ENCODE measurements at places on chromosomes 7 and 10.

DNA sequence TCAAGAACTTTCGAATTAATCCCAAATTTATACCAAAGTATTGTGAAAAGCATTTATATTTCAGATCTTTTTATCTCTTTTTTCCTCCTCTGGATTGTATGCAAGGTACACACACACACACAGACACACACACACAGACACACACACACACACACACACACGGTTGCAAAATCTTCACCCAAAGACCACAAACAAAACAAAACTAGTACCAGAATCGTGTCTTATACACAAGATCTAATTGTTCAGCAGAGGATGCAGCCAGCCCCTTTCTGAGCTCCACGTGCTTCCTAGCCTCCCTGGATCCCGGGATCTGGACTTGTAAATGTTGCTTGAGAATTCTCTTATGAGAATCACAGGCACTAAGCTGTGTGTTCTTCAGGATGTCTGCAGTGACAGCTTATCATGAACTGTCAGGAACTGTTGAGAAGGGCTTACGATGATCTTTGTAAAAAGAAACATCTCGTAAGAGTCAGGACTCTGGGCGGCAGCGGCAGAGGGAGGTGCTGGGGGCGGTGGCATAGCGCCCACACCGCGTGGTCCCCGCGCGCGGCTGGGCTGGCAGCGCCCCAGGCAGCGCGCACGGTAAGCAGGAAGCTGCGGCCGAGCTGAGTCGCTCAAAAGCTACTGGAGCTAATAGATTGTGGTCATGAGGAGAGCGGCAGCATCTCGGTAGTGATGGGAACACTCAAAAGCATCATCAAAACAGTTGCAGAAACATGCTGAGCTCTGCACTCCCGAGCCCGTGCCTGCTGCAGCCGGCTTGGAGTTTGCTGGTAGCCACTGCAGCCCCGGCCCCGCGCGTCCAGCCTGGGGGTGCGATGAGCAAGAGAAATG lies 277.6 kb downstream of the GATA3 start:
- peak; percentile 94 for DNase-seq

DNA sequence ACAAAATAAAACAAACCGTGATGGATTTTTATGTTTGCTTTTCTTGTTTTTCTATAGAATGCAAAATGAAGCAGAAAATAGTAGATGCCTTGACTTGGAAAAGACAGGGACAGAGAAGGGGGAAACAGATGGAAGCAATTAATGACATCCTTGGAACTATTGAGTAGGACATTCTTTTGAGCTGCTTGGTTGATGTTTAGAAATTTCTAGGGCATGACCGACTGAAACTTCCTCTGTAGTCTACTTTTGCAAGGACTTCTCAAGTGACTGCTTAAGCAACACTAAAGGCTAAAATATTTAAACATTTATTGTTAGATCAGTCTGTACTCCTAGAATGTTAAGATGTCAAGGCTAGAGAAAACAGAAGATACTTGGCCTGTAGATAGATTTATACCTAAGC lies 49.4 kb downstream of the VCL start:
- no peak for DNase-seq

GRCh38 chr10:6995341-6995740 lies 415.3 kb upstream of the PRKCQ start:
- no peak for DNase-seq

- no peak for DNase-seq
Measured at GRCh38 chr7:121643320-121643719, 229.6 kb upstream of the PTPRZ1 start.

DNA sequence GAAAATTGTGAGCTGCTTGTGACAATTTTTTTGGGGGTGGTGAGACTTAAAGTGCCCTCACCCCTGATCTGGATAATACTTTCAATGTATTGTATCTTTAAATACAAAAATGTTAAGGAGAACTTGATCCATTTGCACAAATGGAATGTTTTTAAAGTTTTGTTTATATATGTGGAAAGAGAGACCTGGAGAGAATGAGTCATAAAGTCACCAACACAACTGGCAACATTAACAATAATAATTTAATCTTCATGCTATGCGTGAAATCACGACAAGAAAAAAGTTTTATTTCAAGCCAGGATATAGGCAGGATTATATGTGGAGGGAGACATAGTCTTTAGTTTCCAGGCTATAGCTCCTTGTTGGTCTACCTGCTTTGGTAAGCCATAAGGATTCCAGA lies 537.5 kb downstream of the GPAM start:
- no peak for DNase-seq

- no peak for DNase-seq
Measured at GRCh38 chr10:9796564-9796963, 1221.1 kb upstream of the CELF2 start.

DNA sequence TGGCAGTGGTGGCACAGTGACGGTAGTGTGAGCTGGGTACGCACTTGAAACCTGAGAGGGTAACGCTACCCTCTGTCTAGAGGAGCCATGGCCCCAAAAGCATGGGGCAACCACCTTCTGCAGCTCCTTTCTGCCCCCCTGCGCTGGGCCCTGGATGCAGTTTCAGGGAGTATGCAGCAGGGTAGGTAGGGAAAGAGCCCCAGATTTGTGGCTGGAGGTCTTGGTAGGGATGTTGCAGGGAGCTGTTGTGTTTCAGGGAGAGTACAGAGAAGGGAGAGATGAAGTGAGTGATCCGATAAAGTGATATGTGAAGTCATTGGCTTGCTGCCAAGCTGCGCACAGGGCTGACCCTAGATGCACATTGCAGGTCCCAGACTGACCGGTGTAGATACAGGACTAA lies 2.7 kb upstream of the PGAM2 start:
- DNase-seq = no peak

DNA sequence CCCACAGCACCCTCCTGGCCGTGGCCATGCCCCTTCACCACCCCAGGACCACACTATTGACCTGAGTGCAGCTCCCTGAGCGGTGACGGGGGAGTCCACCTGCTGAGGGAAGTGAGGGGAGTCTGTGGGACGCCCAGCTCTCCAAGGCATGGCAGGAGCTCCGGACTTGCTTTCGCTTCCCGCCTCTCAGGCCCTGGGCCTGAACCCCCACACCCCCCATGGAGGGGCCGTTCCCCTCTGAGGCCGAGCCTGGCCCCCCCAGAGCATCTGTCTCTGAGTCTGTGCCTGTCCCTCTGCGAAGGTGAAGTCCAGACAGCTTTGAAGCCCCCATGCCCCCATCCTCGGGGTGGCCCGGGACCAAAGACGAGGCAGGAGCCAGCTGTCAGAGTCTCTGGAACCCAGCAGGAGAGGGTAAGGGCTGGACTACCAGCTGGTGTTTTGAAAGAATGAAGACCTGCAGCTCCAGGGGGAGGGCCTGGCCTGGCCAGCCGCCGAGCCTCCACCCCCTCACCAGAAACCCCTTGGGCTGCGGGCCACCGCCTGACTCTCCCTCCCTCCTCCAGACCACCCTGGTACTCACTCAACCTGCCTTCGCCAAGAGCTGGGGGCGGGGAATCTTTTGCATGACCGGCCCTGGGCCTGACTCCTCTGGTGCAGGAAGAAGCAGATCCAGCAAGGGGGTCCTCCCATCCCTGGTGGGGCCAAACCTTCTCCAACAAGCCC lies 114.0 kb downstream of the PDGFA start:
- DNase-seq = no peak

DNA sequence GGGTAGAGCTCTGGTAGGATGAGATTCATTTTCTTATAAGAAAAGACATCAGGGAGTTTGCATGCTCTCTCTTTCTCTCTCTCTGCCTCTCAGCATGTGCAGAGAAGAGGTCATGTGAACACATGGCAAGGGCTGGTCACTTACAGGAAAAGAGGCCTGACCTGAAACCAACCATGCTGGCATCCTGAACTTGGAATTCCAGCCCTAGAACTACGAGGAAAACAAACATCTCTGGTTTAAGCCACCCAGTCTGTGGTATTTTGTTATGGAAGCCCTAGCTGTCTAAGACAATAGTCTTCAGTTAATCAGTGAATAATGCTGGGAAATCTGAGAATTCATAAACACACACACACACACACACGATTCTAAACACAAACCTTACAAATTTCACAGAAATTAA lies 1104.2 kb upstream of the LRRN3 start:
- no peak for DNase-seq
